DMS 273 treated with DMSO at 0.1 percent for 48 hours (cell line): ENCODE measurements at places on chromosomes 4 and X.

GRCh38 chr4:14392378-14392777 lies 609.9 kb upstream of the CPEB2 start:
- no peak for DNase-seq

- no peak for DNase-seq
Observed at GRCh38 chrX:20664774-20665173, 398.1 kb upstream of the RPS6KA3 start.

- DNase-seq, result no peak
Observed at GRCh38 chr4:158519226-158519625, 2.5 kb upstream of the RXFP1 start.

DNA sequence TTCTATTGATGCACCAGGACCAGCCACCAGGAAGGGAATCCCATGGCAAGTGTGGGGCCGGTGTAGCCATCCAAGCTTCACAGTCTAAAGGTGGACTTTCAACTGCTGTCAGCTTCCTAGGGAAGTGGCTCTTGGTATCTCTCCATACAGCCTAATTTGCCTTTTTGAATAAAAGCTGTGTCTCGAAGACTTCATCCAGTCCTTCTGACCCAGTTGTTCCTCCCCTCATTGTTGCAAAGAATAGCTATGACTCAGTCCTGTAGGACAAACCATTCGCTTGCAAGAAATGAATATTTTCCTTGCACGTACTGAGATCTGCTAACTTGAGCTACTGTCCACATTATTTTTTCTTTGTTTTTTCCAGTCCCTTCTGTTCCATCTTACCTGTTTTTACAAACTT lies 145.1 kb upstream of the CTSO start:
- DNase-seq, result no peak

DNA sequence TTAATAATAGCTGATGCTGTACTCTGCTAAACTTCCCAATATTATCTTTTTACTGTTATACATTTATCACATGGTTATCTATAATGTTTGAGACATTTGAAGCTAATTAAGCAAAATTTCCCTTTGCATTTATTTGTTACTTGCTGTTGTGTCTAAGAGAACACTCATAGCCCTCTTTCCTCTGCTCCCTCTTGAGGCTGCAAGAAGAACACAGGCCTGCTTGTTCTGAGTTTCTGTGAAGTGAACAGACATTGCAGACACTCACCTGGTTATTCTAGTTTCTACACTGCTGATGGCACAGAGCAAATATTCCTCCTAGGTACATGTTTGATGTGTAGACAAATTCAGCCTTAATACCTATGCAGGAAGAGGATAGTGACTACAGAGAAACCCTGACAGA lies 367.8 kb downstream of the GASK1B start:
- DNase-seq, result no peak

- no peak for DNase-seq
Observed at GRCh38 chr4:187380181-187380581, 615.4 kb upstream of the ZFP42 start.

GRCh38 chrX:38878641-38879340 lies 77.5 kb downstream of the MID1IP1 start:
- no peak for DNase-seq

DNA sequence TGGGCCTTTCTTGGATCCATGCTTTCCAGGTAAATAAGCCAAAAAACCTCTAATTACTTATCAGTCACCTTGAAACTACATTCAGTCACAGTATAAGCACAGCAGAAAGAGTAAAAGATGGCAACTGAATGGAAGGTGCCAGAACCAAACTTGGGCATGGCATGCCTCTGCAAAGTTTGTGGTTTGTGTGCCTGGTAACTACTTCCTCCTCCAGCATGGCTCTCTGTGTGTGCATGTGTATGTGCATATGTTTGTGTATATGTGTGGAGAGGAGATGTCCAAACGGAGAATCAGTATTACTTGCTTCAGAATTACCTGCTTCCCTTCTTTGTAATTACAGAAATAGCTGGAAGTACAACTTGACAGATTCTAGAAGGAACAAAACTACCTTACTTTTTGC lies 67.5 kb downstream of the AGTR2 start:
- DNase-seq, result no peak

- DNase-seq, result no peak
Observed at GRCh38 chrX:118679290-118679689, 48.1 kb upstream of the IL13RA1 start.

- no peak for DNase-seq
Observed at GRCh38 chr4:125243789-125244397, 70.9 kb upstream of the FAT4 start.

- no peak for DNase-seq
Observed at GRCh38 chrX:64976673-64977040, 407 bp upstream of the ZC4H2 start.

- no peak for DNase-seq
Observed at GRCh38 chr4:143215873-143216272, 31.2 kb downstream of the USP38 start.

DNA sequence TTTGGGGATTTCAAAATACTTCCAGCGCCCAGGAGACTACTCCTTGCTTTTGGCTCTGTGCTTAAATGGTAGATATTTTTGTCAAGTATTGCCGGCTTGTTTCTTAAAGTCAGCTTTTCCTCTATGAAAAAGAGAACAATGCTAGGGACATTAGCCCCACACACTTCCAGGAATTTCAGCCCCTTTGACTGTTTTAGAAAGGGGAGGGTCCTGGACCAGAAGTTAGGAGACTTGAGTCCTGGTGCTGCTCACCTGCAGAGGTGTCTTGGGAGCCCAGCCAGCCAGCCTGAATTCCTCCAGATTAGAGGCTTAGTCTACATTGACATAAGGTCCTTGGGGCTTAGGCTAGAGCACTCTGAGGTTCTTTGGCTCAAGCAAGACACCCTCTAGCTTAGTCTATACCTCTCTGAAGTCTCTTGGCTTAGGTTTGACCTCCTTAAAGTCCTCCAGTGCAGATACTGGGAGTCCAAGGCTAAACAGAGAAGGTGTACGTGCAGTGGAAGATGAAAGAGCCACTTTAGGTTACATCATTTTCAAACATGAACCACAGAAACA lies 1.6 kb upstream of the SETD7 start:
- DNase-seq, result no peak

GRCh38 chr4:105835177-105835576 lies 60.1 kb upstream of the NPNT start:
- DNase-seq, result no peak
